ENCODE measurements at places on chromosomes 11 and 22.

DNA sequence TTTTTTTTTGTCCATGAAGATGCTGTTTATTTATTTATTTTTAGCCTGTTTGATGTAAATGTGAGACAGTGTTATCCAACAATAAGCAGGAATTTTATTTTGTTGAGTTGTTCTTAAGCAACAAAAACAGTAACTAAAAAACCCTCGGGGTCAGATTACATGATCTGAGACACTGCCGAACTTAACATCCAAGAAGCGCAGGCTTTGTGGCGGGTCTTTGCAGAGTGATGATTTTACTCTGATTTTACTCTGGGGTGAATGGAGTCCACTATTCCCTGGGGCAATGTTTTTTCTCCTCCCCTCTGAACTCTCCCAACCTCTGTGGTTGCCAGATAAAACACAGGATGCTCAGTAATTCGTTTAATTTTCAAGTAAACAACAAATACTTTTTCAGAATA is 450.1 kb upstream of the B3GAT1 start:
- DNase-seq: no peak

- DNase-seq: no peak
These were observed 220.6 kb downstream of the TMEM135 start for GRCh38 chr11:87258171-87258833.

GRCh38 chr22:44782363-44782963 is 30.1 kb downstream of the ARHGAP8 start:
- no peak for DNase-seq

GRCh38 chr22:25900880-25901279 is 158.9 kb downstream of the MYO18B start:
- no peak for DNase-seq

- DNase-seq: no peak
These were observed 72.4 kb downstream of the LDLRAD3 start for GRCh38 chr11:36016263-36016662.

- no peak for DNase-seq
These were observed 663 bp downstream of the MYH9 start for GRCh38 chr22:36386900-36387708.

GRCh38 chr22:31350410-31350863 is 4.3 kb upstream of the PATZ1 start:
- no peak for DNase-seq

- DNase-seq: no peak
These were observed 22.2 kb downstream of the PTDSS2 start for GRCh38 chr11:472272-472671.

DNA sequence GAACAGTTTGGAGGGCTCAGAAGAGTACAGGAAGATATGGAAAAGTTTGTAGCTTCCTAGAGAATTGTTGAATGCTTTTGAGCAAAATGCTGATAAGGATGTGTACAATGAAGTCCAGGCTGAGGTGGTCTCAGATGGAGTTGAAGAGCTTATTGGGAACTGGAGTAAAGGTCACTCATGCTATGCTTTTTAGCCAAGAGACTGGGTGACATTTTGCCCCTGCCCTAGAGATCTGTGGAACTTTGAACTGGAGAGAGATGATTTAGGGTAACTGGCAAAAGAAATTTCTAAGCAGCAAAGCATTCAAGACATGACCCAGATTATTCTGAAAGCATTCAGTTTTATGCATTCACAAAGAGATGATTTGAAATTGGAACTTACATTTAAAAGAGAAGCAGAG is 27.9 kb upstream of the CABP2 start:
- DNase-seq: no peak

GRCh38 chr11:86800076-86800959 is at the start of gene PRSS23:
TSS of gene PRSS23 (plus strand) at chr11:86800542. CDS start at chr11:86807644, 7,102 bp downstream.
- peak; percentile 34 for DNase-seq
